Activated gamma-delta T cell (primary cell): ENCODE measurements at places on chromosomes 6 and 20.

DNA sequence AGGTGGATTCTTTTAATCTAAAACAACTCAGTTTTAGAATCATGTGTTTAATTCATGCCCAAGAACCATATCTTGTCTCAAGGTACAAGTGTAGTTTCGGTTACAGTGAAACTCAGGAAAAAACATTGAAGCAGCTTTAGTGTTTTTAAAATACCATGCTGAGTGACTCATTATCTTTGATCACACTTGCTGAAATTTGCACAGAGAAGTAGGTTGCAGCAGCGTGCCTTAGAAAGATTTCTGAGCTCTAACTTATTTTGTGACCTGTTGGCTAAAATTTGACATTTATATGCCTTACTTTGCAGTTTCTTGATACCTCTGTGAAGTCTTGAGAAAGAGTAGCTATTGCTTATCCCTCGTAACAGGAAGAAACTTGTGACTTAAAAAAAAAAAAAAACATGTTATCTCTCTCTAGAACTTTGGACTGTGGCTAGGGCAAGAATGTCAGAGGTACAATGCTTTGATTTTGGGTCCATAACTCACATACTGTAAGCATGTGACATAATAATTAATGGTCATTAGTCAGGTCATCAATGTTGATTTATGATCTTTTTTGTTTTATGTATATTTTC lies 34.5 kb upstream of the FUCA2 start:
- no peak for DNase-seq

DNA sequence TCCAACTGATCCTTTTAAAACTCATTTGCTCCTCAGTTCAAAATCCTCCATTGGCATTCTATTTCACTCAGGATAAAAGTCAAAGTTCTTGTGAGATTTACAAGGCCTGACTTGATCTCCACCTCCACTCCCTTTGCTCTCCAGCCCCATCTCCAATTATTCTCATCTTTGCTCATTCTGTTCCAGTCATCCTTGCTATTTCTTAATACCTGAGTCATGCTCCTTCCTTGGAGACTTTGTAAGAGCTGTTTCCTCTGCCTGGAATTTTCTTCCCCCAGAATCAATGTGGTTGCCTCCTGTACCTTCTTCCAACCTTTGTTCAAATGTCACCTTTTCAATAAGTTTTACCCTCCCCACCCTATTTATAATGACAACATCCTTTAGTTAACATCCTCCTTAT lies 373.5 kb downstream of the HTR1B start:
- no peak for DNase-seq

- no peak for DNase-seq
These were observed 103.2 kb upstream of the FOXP4 start for GRCh38 chr6:41442800-41443501.

DNA sequence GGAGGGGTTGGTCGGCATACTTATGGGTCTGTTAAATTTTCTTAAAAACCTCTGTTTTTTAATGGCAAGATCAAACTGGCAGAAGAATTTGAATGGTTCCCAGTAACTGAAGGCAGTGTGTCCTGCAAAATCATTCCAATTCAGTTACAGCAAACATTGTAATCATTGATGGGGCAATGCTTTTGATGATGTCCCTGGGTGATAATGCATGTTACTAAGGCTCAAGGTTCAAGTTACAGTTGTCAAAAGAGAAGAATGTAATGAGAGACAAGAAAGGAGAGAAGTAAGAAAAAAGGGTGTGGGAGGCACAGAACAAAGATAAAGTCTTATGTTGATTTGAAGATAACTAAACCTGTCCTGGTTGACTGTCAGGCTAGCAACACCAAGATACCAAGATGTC lies 54.9 kb downstream of the CEP162 start:
- no peak for DNase-seq

DNA sequence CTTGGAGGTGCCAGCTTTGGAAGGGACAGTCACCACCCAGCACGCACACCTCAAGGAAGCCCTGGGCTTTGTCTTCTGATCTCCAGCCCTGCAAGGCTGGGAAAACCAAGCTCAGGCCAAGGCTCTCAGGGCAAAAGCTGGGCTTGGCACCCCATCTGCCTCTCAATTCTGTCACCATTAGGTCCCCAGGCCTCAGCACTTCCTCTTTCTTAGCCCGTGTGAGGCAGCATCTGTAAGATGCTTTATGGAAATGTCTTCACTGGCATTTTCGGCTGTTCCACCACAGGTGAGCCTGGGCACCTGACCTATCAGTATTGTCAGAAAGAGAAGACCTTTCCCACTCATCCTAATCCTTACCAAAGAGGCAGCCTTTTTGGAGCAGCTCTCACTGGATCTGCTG lies 24.6 kb downstream of the GMEB2 start:
- no peak for DNase-seq
